ENCODE measurements at places on chromosomes 7 and 10.

- DNase-seq: no peak
Observed at GRCh38 chr10:80264081-80265056, 25.1 kb downstream of the MAT1A start.

GRCh38 chr10:49324711-49325110, 25.7 kb downstream of the C10orf71 start:
- no peak for DNase-seq

- DNase-seq: no peak
Observed at GRCh38 chr7:34751725-34752643, 94.0 kb downstream of the NPSR1 start.

DNA sequence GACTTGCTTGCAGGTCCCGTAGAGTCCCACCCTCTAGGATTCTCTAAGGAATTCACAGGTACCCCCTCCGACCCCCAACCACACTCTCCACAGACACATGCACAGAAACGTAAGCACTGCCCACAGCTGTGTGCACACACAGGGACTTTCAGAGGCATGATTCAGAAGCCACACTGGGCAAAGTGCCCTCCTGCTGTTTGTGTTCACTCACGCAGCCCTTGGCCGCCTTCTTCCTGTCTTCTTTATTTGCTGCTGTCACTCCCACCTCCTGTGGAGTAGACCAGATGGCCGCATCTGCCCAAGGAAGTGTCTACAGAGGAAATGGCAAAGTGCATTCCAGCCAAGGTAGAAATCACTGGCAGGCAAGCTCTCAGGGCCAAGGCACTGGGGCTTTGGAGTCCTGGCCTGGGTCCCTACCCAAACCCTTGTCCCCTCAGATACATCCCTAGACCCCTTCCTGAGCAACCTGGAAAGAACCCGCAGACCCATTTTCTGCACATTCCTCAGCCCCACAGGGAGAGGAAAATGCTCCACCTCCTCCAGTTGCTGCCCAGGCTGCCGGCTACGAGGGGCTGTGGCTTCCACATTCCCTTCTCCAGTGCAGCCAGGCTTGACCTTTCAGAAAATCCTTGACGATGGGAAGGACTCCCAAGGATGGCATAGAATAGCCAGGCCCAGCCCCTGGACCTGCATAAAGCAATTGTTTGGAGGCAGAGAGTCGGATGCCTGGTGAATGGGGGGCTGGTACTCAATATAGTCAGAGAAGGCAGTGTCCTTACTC, 21.6 kb upstream of the GIMAP8 start:
- DNase-seq: no peak

- no peak for DNase-seq
Observed at GRCh38 chr7:108442039-108442568, 14.1 kb downstream of the NRCAM start.

- no peak for DNase-seq
Observed at GRCh38 chr7:108307595-108307994, 148.6 kb downstream of the NRCAM start.
